Inflammatory macrophage treated with lipopolysaccharide for 1 hour (primary cell): ENCODE measurements at places on chromosomes 12 and 14.
A peak's percentile ranks its signal among the peaks of the same experiment; 100 is the strongest.

- DNase-seq = peak; percentile 85
These were observed 17.1 kb downstream of the DICER1 start for GRCh38 chr14:95140060-95140858.

DNA sequence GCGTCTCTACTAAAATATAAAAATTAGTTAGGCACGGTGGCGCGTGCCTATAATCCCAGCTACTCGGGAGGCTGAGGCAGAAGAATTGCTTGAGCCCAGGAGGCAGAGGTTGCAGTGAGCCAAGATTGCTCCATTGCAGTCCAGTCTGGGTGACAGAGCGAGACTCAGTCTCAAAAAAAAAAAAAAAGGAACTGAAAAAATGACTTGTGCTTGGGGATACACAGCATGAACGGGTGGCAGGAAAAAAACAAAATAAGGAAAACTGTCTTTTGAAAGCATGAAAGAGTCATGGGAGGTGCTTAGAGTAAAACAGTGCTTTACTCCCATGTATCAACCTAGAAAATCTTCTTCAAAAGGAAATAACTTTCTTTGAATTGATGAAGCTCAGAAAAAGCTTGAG lies 80.8 kb downstream of the TMTC1 start:
- DNase-seq = peak; percentile 29

DNA sequence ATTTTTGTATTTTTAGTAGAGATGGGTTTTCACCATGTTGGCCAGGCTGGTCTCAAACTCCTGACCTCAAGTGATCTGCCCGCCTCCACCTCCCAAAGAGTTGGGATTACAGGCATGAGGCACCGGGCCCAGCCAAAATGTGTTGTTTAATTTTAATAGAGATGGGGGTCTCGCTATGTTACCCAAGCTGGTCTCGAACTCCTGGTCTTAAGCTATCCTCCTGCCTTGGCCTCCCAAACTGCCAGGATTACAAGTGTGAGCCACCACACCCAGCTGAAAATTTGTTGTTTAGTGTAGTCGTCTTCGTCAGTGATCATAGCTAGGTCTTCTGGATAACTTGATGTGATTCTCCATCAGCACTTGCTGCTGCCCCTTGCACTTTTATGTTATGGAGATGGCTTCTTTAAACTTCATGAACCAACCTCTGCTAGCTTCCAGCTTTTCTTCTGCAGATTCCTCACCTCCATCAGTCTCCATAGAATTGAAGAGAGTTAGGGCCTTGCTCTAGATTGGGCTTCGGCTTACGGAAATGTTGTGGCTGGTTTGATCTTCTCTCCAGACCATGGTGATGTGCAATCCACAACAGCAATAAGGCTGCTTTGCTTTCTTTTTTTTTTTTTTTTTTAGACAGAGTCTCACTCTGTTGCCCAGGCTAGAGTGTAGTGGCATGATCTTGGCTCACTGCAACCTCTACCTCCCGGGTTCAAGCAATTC lies 13.0 kb downstream of the ISCU start:
- DNase-seq = no peak

DNA sequence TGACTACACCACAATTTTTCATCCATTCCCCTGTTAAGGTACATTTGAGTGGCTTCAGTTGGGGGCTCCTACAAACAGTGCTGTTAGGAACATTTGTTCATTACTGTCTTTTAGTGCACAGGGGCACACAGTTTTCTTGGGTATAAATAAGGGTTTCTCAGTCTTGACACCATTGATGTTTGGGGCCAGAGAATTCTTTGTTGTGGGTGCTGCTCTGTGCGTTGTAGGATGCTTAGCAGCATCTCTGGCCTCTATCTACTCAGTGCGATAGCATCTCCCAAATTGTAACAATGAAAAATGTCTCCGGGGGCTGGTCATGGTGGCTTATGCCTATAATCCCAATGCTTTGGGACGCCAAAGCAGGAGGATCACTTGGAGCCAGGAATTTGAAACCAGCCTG lies 153.0 kb upstream of the MYL2 start:
- DNase-seq = no peak

GRCh38 chr14:96251656-96252155 lies 4.3 kb upstream of the BDKRB1 start:
- DNase-seq = no peak

DNA sequence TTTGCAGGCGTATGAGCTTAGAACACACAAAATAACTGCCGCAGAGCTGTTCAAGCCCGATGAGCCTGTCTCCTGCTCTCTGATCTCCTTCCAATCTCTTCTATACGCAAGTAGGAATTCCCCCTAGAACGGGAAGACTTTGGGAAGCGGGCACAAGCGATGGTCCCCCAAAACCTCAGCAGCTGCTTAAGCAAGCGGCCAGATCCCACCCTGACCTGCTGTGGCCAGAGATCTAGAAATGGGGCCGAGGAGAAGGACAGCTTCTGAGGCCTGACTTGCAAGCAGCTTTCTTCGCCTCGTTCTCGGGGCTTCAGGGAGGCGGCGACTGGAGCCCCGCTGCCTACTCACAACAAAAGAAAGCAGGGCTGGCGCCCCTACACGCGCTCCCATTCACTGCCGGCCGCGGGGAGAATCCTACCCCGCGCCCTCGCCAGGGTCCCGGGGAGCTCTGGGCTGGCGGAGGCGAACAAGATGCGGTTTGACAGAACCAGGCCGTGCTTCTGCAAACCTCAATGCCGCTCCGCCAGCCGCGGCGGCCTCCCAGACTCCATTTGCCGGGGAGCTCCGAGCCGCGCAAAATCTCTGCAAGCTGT lies 922 bp downstream of the TBX5 start:
- no peak for DNase-seq

GRCh38 chr14:73879027-73879426 lies 7.6 kb upstream of the ZNF410 start:
- DNase-seq = no peak

- DNase-seq = no peak
These were observed 75.0 kb downstream of the DIP2B start for GRCh38 chr12:50579757-50580267.

DNA sequence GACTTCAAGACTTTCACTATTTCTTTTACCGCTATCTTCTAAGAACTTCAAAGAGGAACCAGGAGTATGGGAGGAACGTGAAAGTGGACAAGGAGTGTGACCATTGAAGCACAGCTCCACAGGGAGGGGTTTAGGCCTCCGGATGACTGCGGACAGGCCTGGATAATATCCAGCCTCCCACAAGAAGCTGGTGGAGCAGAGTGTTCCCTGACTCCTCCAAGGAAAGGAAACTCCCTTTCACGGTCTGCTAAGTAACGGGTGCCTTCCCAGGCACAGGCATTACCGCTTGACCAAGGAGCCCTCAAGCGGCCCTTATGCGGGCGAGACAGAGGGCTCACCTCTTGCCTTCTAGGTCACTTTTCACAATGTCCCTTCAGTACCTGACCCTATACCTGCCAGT lies 267.0 kb downstream of the RPL10L start:
- DNase-seq = no peak
